ENCODE measurements at places on chromosomes 16 and 17. TPM values are rescaled to one million over a fixed set of nuclear protein-coding genes. Genes with fewer than 3 reads are reported as not detected.

DNA sequence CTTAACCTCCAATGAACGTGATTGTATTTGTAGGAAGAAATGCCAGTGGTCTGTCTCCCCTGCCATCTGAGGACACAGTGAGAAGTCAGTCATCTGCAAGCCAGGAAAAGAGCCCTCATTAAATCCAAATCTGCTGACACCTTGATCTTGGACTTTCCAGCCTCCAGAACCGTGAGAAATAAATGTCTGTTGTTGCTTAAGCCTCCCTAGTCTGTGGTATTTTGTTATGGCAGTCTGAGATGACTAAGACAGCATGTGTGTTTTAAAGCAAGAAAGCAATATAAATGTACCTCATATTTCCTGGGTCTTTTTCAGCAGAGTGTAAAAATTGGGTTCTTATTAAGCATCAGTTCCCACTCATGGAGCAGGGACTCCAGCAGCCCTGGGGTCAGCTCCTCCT is 177.9 kb upstream of the NLRP1 start:
- DNase-seq = no peak
- no peaks in the 10 kb centered on the region for H3K4me1 ChIP-seq
- H3K36me3 ChIP-seq = no peaks in the 10 kb centered on the region
- no peak overlapping the region for H3K27ac ChIP-seq

DNA sequence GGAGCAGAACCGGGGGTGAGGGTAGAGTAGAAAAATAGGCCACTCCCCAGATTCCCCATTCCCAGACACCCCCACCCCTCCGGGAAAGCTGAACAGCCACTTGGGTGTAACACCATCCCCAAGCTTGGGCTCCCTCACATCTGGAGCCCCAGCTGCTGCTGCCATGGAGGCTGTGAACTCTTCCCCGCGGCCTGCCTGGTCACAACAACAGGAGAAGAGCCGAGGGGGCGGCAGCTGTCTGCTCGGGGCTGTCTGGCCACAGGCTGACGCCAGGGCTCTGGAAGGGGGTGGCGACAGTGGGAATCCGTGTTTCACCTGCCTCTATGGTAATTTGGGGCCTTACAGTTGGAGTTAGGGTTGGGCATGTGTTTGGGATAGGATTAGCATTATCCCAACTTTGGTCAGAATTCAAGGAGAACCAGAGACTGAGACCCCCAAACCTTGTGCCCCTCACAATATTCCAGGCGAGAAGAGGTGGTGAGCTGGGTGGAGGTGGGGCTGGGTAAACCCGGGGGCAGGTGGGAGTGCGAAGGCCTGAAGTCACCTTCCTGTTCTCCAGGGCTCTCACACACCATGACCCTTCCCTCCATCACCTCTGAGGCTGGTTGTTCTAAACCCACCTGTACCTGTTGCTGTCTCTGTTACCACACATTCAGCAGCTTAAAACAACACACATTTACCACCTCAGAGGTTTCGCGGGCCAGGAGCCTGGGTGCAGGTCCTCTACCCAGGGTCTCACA is 29.7 kb upstream of the NXPH3 start:
- H3K4me3 ChIP-seq = no peak overlapping the region
- H3K27me3 ChIP-seq = peaks cover 9% of the 10 kb centered on the region
- H3K4me1 ChIP-seq = no peaks in the 10 kb centered on the region
- no peak overlapping the region for H3K27ac ChIP-seq
- no peaks in the 10 kb centered on the region for H3K36me3 ChIP-seq
- no peak for DNase-seq

- DNase-seq = no peak
- H3K27ac ChIP-seq = no peak overlapping the region
- H3K27me3 ChIP-seq = no peaks in the 10 kb centered on the region
- H3K36me3 ChIP-seq = no peaks in the 10 kb centered on the region
These were observed 13.7 kb downstream of the CBX4 start for GRCh38 chr17:79825580-79825921.

Gene OR1A2
- polyA plus RNA-seq = not detected

Gene TBX2
- not detected for polyA plus RNA-seq
